ENCODE measurements at places on chromosomes 6 and 20.

DNA sequence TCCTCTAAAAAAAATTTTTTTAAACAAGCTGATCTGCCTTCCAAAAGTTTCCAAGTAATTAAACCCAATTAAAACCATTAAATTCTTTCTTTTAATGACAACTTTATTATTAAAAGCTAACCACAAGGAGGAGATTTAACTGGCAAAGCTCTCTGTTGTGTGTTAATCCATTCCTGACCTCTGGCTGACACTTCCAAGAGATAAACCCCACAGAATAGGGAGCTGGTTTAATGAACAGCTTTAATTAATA, 230.8 kb downstream of the EYA2 start:
- H3K36me3 ChIP-seq: no peaks in the 10 kb centered on the region
- H3K4me1 ChIP-seq: no peaks in the 10 kb centered on the region
- DNase-seq: no peak

DNA sequence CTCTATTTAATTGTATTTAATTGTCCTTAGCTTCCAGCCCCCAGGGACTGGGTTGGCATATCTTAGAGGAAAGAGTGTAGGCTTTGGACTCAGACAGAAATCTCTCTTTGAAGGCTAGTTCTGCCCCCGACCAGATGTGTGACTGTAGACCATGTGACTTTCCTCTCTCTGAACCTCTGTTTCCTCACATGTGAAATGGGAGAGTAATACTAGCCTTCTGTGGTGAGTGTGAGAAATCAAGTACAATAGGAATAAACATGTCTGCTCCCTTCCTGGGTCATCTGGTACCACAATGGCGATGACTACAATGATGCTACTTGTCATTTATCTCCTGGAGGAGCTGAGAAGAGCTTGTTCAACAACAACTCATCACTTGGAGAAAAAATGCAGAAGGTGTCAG, 179.9 kb downstream of the LRFN2 start:
- no peak overlapping the region for H3K4me3 ChIP-seq
- H3K27ac ChIP-seq: no peak overlapping the region
- DNase-seq: no peak
- peaks cover 5% of the 10 kb centered on the region for H3K27me3 ChIP-seq
- H3K36me3 ChIP-seq: no peaks in the 10 kb centered on the region

GRCh38 chr20:50794846-50795634, at the start of gene BCAS4:
Gene BCAS4 (plus strand): TSS chr20:50795061. CDS start chr20:50795084, 23 bp downstream.
- no peaks in the 10 kb centered on the region for H3K36me3 ChIP-seq
- H3K4me3 ChIP-seq: peak within 1 kb of the TSS; percentile 87
- peaks cover 2% of the 10 kb centered on the region for H3K4me1 ChIP-seq

DNA sequence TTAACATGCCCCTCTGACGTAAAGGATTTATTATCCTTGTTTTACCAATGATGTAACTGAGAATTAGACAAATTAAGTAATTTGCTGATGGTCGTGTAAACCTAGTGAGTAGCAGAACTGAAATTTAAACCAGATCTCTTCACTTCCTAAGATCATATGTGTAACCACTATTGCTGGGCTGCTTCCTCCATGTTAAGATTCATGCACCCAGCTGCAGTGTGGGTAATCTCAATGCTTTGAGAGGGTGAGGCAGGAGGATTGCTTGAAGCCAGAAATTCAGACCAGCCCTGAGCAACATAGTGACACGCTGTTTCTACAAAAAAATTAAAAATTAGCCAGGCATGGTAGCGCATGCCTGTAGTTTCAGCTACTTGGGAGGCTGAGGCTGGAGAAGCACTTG, 97.9 kb downstream of the L3MBTL3 start:
- H3K27ac ChIP-seq: no peak overlapping the region
- no peaks in the 10 kb centered on the region for H3K27me3 ChIP-seq
- no peak overlapping the region for H3K4me3 ChIP-seq
- DNase-seq: no peak

DNA sequence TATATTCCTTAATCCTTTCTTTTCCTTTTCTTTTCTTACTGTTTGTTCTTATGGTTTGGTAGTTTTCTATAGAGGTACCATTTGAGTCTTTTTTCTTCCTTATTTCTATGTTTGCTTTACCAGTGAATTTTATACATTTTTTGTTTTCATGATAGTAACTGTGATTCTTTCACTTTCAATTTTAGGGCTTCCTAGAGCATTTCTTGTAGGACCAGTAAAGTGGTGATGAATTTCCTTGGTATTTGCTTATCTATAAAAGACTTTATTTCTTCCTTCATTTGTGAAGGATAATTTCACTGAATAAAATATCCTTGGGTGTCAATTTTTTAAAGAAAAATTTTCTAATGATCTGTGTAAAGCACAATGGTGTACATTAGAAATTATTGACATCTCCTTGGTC, 637.4 kb downstream of the CD109 start:
- H3K27me3 ChIP-seq: no peaks in the 10 kb centered on the region
- no peak overlapping the region for H3K4me3 ChIP-seq
- no peaks in the 10 kb centered on the region for H3K4me1 ChIP-seq
- no peak overlapping the region for H3K27ac ChIP-seq
- DNase-seq: no peak

GRCh38 chr6:6806844-6807518, 218.5 kb downstream of the LY86 start:
- peaks cover 14% of the 10 kb centered on the region for H3K4me1 ChIP-seq
- no peaks in the 10 kb centered on the region for H3K36me3 ChIP-seq
- peaks cover 7% of the 10 kb centered on the region for H3K27me3 ChIP-seq
- H3K27ac ChIP-seq: no peak overlapping the region

DNA sequence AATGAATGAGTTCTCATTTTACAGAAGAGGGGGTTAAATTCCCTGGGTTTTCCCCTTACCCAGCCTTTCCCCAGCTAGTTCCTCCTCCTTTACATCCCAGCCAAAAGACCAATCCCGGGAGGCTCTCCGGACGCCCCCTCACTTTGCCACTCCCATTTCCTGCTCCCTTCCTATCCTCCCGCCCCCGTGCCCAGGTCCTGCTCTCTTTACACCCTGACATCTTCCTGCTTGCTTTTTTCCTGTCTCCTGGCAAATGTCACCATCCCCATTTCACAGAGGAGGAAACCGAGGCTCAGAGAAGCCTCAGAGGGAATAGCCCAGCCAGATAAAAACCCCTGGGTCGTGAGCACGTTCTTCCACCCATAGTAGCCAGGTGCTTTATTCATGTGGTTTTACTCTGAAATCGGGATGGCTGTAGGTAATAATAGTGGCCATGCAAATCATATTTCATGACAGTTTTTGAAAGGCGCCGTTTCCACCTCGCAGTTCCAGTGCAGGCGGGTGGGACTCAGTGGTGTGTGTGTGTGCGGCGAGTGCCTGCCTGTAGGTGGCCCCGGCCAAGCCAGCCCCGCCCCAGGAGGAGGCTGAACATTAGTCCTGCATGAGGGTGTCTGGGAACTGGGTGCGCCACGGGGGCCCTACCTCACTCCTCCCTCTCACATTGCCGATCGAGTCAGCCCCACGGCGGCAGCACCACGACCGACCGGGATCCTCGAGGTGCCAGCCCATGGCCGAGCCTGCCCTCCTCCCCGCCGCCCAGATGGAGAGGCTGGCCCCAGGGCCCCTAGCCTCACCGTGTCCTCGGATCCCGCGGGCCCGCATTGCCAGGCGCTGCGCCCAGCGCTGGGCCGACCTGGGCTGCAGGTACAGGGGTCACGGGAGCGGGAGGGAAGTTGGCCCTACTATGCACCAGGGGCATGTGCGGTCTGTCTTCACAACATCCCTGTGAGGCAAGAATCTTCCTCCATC, at the start of gene ARHGAP40:
Gene ARHGAP40 (plus strand): TSS at position 594 of the 969 bp plus-strand sequence.
- H3K36me3 ChIP-seq: peaks cover 11% of the 10 kb centered on the region
- peak; percentile 30 for DNase-seq
- H3K27me3 ChIP-seq: peaks cover 8% of the 10 kb centered on the region
- peaks cover 22% of the 10 kb centered on the region for H3K4me1 ChIP-seq

DNA sequence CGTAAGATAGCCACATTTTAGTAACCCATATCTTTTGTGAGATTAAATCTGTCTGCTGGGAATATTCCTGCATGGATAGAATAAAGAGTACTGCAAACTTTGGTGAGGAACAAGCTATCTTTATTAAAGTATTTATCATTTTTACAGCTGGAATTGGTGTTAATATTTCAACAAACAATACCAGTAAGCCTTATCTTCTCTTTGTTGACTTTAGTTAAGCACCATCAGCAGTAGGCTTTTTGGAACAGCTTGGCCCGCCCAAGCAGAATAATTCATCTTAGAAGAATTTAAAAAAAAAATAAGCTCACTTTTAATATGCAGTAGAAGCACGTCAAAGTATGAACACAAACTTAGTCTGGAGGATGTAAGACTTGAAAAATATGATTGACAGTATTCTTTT, 917.8 kb upstream of the ADGRB3 start:
- H3K4me3 ChIP-seq: no peak overlapping the region
- no peaks in the 10 kb centered on the region for H3K36me3 ChIP-seq
- no peak for DNase-seq
- H3K27me3 ChIP-seq: no peaks in the 10 kb centered on the region
- H3K4me1 ChIP-seq: no peaks in the 10 kb centered on the region
- no peak overlapping the region for H3K27ac ChIP-seq

DNA sequence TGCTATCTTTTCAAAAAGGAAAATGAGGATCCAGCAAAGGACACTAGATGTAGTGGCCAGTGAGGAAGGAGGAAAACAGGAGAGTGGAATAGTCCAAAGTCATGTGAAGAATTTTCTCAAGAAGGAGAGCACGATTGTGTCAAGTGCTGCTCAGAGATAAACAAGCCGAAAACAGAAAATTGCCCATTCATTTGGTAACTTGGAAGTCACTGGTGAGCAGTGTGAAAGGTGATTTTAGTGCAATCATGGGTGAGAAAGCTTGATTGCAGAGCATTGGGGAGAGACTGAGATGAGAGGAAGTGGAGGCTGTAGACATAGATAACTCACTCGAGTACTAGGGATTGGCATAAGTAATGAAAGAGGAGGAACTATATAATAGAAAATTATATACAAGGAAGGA, 26.0 kb upstream of the PRDM1 start:
- peaks cover 9% of the 10 kb centered on the region for H3K4me1 ChIP-seq
- H3K27ac ChIP-seq: no peak overlapping the region
- no peaks in the 10 kb centered on the region for H3K27me3 ChIP-seq
- no peaks in the 10 kb centered on the region for H3K36me3 ChIP-seq
- no peak for DNase-seq

DNA sequence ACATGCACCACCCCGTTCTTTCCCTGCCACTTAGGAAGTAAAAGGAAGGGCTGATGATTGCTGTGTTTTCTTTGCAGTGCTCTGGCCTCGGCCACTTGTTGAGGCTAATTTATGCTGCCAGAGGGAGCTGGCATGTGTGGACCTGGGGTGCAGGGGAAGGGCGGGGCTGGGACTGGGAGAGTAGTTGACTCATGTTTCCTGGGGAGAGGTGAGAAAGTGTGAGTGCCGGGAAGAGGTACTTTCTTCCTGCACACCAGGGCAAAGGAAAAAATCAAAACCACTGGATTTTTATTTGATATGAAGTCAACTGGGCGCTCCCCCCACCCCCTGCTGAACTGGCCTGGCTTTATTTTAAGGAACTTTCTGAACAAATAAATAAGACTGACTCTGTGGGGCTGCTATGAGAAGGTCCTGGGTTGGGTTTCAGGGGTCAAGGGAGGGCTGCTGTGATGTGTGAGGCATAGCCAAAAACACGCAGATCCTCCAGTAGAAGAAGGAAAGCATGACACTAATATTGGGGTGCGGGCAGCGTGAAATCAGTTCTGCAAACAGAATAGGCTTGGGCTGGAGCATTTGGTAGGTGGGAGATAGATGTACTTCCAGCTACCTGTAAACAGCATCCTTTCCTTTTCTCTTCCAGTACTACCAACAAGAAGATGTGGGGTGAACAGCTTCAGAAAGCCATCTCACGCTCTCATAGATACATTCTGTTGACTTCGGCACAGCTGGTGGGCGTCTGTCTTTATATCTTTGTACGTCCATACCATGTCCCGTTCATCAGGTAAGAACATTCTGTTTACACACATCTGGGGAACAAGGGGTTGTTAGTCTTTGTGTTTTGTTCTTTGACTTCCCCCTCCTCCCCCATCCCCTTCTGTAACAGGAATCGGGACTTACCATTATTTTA, 87.5 kb downstream of the SYNJ2 start:
- peaks cover 8% of the 10 kb centered on the region for H3K27me3 ChIP-seq
- DNase-seq: no peak
- H3K4me1 ChIP-seq: peaks cover 55% of the 10 kb centered on the region
- H3K36me3 ChIP-seq: peaks cover 37% of the 10 kb centered on the region
- H3K4me3 ChIP-seq: no peak overlapping the region
- H3K27ac ChIP-seq: peak overlapping the region; percentile 93

DNA sequence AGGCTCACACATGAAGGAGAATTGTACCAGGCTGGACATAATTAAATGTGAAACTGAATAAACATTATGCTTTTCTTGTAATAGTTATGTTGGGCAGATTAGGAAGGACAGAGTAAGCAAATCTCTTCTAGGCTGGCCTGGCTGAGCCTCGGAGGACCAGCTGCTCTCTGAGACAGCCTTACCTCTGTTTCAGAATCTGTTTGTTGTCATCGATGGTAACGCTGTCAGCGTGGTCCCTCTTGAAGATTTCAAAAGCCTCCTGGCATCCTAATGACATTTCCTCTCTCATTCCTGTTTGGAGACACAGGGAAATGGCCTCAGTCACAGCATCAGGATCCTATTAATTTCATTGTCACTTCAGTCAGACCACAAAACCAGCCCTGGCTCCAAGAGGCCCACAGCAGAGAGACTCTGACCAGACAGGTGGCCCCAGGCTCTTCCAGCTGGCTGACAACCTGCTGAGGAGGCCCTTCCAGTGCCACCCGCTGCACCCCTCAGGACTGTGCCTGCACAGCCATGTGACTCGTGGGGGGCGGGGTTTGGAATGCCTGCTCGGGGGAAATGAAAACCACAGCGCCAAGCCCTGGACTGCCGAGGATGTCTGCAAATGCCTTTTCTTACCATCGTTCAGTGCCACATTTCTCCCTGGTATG, 108.5 kb upstream of the KCNK16 start:
- H3K36me3 ChIP-seq: no peaks in the 10 kb centered on the region
- DNase-seq: no peak
- no peak overlapping the region for H3K27ac ChIP-seq
- no peak overlapping the region for H3K4me3 ChIP-seq
- H3K4me1 ChIP-seq: peaks cover 13% of the 10 kb centered on the region

All from endothelial cell (in vitro differentiated cells).